ENCODE measurements at places on chromosomes 11 and 22. TPM values are rescaled to one million over a fixed set of nuclear protein-coding genes. Genes with fewer than 3 reads are reported as not detected.

The ARHGAP32 gene
- polyA plus RNA-seq, result 20.0 TPM

DNA sequence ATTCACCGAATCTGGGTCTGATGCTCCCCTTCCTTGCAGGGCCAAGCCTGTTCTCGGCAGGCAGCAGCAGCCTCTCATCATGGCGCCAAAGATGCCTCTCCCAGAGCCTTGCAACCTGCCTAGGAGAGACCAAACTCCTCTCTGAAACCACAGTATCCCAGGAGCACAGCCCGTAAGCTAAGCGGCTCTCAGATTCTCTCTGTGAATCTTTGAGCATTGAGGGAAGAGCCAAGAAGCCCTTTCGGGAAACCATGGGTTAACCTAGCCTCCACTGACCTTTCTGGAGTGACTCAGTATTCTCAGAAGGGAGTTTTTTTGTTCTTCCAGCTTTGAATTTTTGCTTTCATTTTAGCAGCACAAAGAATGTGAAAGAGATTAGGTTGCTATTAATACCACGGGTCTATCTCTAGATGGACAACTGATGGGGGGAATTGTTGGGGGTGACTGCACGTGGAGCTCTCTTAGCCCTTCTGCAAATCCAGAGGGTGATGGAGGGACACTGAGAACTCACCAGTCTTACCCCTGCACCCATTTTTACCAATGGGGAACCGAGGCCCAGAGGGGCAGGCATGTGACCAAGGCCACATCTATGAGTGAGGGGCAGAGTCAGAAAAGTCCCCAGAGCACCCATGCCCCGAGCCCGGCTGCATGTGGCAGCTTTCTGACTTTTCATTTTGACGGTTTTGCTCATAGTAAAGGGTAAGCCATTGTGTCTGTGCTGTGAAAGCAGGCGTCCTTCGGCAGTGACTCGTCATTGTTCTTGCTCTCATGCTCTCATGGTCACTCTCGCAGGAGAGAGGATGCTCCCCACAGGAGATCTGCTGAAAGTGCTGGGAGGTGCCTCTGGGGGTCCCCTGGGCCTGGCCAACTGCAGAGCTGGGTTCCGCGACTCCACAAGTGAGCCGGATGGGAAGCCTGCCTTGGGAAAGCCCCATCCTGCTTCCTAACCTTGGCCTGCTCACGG is 36.0 kb downstream of the IRAG1 start:
- no peaks in the 10 kb centered on the region for H3K36me3 ChIP-seq
- peak overlapping the region; percentile 72 for H3K27ac ChIP-seq
- no peaks in the 10 kb centered on the region for H3K27me3 ChIP-seq
- DNase-seq, result peak; percentile 69

The FXYD6 gene
- polyA plus RNA-seq, result 12.3 TPM

The MS4A15 gene
- polyA plus RNA-seq, result not detected

DNA sequence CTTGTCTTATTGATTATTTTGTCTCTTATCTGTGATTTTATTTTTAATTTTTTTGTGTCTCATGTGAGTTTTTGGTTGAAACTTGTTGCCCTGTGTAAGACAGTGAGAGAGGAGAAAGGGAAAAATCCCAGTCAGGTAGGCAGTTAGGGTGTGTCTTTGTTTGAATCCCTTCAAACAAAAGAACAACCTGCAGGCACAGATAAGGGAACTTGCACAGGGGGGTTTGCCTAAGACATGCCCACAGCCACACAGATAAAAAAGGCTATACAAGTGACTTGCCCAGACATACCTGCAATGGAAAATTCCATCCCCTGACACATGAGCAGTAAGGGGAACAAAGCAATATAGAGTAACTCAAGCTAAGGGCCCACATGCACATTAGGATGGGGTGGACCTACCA is 127.8 kb upstream of the PLET1 start:
- DNase-seq, result no peak
- no peak overlapping the region for H3K27ac ChIP-seq
- H3K27me3 ChIP-seq, result no peaks in the 10 kb centered on the region
- no peaks in the 10 kb centered on the region for H3K4me1 ChIP-seq
- no peak overlapping the region for H3K4me3 ChIP-seq
- H3K36me3 ChIP-seq, result no peaks in the 10 kb centered on the region

The NPAS4 gene
- polyA plus RNA-seq, result not detected

The PARVA gene
- polyA plus RNA-seq, result 16.8 TPM

DNA sequence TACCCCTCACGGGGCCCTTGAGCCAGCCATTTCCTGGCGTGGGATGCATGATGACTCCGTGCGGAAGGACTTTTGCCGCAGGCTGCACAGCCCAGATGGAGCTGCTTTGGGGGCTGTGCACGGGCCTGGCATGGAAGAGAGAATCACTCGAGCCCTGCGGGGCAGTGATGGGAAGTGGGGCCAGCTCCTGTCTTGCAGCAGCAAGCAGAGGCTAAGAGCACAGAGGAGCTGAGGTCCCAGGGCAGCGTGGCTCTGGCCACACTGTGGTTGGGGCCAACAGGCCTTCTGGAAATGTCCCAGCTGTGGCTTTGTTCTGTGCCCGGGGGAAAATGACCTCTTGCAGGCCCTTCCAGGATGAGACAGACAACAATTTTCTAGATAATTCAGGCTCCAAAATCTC is 92.7 kb upstream of the TIMP3 start:
- no peak overlapping the region for H3K4me3 ChIP-seq
- no peaks in the 10 kb centered on the region for H3K36me3 ChIP-seq
- H3K27me3 ChIP-seq, result no peaks in the 10 kb centered on the region
- H3K27ac ChIP-seq, result no peak overlapping the region
- no peaks in the 10 kb centered on the region for H3K4me1 ChIP-seq

DNA sequence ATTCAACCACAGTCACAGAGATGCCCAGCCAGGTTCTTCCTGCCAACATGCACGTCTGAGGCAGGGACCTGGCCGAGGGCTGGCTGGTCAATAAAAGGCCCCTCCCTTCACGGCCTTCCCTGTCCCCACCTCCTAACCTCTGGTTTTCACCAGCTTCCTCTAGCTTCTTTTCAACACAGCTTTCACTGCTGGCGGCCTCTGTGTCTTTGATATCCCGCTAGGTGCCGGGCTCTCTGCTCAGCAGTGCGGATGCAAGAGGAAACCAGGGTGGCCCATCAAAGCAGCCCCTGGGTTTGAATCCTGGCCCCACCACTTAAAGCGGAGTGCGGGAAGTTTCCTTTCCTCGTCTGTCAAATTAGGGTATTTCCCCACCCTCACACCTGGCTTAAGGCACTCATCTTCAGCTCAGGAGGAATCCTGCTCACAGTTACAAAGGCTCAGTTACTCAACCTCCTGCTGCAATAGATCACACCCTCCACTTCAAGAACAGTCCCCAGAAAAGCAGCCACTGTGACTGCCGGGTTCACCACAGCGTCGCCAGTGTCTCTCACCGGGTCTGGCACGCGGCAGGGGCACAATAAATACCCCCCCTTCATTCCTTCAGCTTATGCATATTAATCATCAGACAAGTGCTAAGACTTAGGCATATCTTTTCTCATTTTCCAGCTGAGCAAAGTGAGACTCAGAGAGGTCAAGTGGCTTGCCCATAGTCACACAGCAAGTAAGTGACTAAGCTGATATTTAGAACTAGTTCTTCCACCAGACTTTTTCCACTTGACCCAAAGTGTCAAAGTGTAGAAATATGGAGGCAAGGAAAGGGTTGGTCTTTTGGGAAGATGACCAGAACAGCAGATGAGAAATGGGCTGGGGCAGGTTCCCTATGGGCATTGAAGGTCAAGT is 45.7 kb downstream of the TXN2 start:
- no peaks in the 10 kb centered on the region for H3K4me1 ChIP-seq
- no peaks in the 10 kb centered on the region for H3K27me3 ChIP-seq
- H3K27ac ChIP-seq, result no peak overlapping the region
- H3K4me3 ChIP-seq, result no peak overlapping the region
- no peak for DNase-seq
- no peaks in the 10 kb centered on the region for H3K36me3 ChIP-seq

The ROBO3 gene
- polyA plus RNA-seq, result 7.8 TPM

The BRSK2 gene
- not detected for polyA plus RNA-seq

- no peak for DNase-seq
- H3K36me3 ChIP-seq, result no peaks in the 10 kb centered on the region
- no peaks in the 10 kb centered on the region for H3K4me1 ChIP-seq
- no peak overlapping the region for H3K27ac ChIP-seq
- no peak overlapping the region for H3K4me3 ChIP-seq
Observed at GRCh38 chr22:44622147-44622427, 79.9 kb upstream of the PRR5 start.

GRCh38 chr11:3732671-3733436 is 61.7 kb upstream of the CHRNA10 start:
- H3K27me3 ChIP-seq, result no peaks in the 10 kb centered on the region
- peaks cover 33% of the 10 kb centered on the region for H3K36me3 ChIP-seq
- H3K27ac ChIP-seq, result no peak overlapping the region

DNA sequence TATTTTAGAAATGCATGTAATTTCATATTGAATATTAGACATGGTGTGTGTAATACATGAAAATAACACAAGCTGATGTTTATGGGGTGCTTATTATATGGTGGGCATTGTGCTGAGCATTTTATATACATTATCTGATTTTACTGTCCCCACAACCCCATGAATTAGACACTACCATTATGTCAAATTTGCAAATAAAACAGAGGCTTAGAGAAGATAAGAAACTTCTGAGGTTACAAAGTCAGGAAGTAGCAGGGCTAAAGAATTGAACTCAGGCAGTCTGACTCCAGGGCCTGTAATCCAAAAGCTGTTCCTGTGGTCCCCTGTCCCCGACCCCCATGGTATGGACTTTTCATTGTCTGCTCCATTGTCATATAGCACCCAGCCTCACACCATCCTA is 49.4 kb upstream of the NAV2 start:
- H3K4me3 ChIP-seq, result no peak overlapping the region
- no peaks in the 10 kb centered on the region for H3K36me3 ChIP-seq
- H3K27me3 ChIP-seq, result no peaks in the 10 kb centered on the region
- no peak overlapping the region for H3K27ac ChIP-seq
- peaks cover 25% of the 10 kb centered on the region for H3K4me1 ChIP-seq

- no peaks in the 10 kb centered on the region for H3K27me3 ChIP-seq
- H3K4me3 ChIP-seq, result no peak overlapping the region
- H3K27ac ChIP-seq, result no peak overlapping the region
- H3K36me3 ChIP-seq, result no peaks in the 10 kb centered on the region
- peak; percentile 25 for DNase-seq
Observed at GRCh38 chr22:30906946-30907345, 61.6 kb downstream of the MORC2 start.

- no peak overlapping the region for H3K27ac ChIP-seq
- peaks cover 3% of the 10 kb centered on the region for H3K36me3 ChIP-seq
- peaks cover 30% of the 10 kb centered on the region for H3K4me1 ChIP-seq
- no peak overlapping the region for H3K4me3 ChIP-seq
Observed at GRCh38 chr11:102431404-102431803, 21.2 kb downstream of the TMEM123 start.

The TBX1 gene
- polyA plus RNA-seq, result 2.4 TPM

DNA sequence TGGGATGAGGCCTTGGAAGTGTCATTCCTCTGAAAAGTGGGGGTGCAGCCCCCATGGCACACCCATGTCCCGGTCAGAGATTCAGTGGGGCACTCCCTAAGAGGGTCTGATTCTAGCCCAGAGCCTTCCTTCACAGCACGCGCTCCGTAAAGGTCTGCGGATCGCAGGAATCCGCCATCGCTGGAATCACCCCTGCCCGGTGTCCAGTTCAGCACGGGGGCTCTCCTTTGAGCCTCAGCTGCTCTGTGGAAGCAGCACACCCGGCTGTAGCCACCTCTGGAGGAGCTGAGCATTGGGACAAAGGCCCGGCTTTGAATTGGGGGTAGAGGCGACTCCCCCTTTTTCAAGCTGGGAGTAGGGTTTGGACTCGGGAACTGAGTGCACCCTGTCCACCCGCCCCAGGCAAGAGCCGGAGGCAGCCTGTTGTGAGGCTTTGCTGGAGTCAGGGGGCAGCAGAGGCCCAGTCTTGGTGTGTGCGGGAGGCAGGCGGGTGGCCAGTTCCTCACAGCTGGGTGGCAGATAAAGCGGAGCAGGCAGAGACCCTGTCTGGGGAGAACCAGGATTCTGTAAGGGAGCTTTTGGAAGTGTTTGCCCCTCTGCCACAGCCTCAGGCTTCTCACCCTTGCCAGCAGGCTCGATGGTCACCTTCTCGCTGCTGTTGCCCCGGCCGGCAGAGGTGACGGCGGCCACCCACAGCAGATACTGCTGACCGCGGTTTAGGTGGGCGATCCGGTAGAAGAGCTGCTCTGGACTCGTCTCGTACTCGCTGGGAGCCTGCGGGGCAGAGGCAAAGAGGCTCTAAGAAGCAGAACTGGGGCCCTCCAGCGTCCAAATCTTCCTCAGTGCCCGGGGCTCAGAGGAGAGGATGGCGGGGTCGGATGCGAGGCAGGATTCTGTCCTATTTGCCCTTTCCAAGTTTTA is 115.9 kb downstream of the CEP164 start:
- no peaks in the 10 kb centered on the region for H3K27me3 ChIP-seq
- peak; percentile 69 for DNase-seq
- no peaks in the 10 kb centered on the region for H3K36me3 ChIP-seq
- H3K27ac ChIP-seq, result no peak overlapping the region
- H3K4me1 ChIP-seq, result no peaks in the 10 kb centered on the region

GRCh38 chr11:27186580-27186979 is 146.0 kb downstream of the BBOX1 start:
- H3K4me3 ChIP-seq, result no peak overlapping the region
- no peaks in the 10 kb centered on the region for H3K27me3 ChIP-seq
- no peak for DNase-seq
- no peaks in the 10 kb centered on the region for H3K36me3 ChIP-seq
- H3K4me1 ChIP-seq, result peaks cover 12% of the 10 kb centered on the region

DNA sequence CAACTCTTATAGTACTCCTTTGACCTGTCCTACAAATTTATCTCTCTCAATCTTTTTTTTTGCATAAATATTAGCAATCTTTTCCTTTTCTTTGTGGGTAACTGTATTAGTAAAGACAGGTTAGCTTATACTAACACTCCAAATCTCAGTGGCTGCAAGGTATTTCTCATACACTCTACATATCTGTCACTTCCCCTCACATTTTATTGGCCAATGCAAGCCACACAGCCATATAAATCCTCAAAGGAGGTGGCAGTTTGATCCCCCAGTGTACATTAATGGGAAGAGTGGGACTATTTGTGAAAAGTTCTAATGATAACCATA is 42.6 kb upstream of the EED start:
- no peaks in the 10 kb centered on the region for H3K27me3 ChIP-seq
- H3K4me3 ChIP-seq, result peak overlapping the region; percentile 26
- H3K27ac ChIP-seq, result no peak overlapping the region
- peaks cover 22% of the 10 kb centered on the region for H3K4me1 ChIP-seq
- no peak for DNase-seq

DNA sequence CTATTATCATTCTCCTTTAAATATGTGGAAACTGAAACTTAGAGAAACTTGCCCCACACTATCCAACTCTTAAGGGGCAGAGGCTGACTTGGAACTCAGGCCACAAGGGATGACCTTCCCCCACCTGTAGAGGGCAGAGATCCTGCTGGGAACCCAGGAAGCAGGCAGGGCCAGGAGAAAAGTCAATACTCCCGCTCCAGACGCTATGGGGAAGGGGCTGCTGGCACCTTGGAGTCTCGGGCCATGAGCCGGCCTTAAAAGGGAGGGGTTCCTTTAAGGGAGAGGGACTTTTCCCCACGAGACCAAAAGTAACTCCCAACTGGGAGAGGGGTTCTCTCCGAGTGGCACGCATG is 620 bp upstream of the ANO5 start:
- H3K36me3 ChIP-seq, result no peaks in the 10 kb centered on the region
- no peaks in the 10 kb centered on the region for H3K27me3 ChIP-seq
- peak overlapping the region; percentile 80 for H3K27ac ChIP-seq
- DNase-seq, result no peak

The OSM gene
- polyA plus RNA-seq, result 9.9 TPM

- H3K36me3 ChIP-seq, result no peaks in the 10 kb centered on the region
- H3K27ac ChIP-seq, result peak overlapping the region; percentile 73
- no peak for DNase-seq
- no peaks in the 10 kb centered on the region for H3K27me3 ChIP-seq
- peak overlapping the region; percentile 43 for H3K4me3 ChIP-seq
Observed at GRCh38 chr11:46559815-46560214, 34.0 kb downstream of the AMBRA1 start.

GRCh38 chr22:29073618-29074275 is 912 bp downstream of the KREMEN1 start:
- peak overlapping the region; percentile 70 for H3K27ac ChIP-seq
- peaks cover 31% of the 10 kb centered on the region for H3K4me1 ChIP-seq
- no peaks in the 10 kb centered on the region for H3K27me3 ChIP-seq
- no peaks in the 10 kb centered on the region for H3K36me3 ChIP-seq
